NCI-H1694 (cell line): ENCODE measurements at places on chromosomes 11 and 22.

GRCh38 chr11:42800041-42800440, 511.8 kb upstream of the API5 start:
- no peak for DNase-seq

DNA sequence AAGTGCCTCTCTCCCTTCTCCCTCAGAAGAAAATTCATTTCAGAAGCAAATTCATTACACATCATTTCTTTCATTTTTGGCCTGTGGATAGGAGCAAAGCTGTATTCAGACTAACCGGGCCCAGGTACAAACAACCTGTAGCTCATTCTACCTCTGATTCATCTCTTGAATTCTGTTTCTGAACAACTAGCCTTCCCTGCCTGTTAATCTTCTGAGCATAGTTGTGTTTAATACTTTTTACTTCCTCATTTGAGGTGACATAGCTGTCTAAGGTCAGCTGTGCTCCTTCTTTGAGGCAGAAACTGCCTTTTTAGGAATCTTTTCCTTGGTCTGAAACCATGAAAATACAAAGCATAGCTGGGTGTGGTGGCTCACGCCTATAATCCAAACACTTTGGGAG, 12.6 kb upstream of the IL18BP start:
- DNase-seq: no peak

DNA sequence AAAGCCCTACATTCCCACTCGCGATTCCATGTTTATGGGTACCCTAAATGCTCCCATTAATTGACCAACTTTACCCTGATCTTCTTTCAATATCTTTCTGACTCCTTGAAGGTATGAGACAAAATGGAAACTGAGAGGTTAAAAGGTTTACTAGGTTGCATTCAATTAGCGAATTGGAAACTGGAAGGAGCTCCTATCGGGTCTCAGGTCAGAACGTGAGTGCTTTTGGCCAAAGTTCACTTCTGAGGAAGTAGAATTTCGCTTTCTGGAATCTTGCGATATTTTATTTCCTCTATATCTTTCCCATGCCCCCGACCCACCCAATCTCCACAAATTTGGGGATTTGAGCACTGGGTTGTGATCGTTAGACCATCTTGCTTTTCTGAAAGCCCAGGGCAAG, 2.6 kb downstream of the EHF start:
- no peak for DNase-seq

DNA sequence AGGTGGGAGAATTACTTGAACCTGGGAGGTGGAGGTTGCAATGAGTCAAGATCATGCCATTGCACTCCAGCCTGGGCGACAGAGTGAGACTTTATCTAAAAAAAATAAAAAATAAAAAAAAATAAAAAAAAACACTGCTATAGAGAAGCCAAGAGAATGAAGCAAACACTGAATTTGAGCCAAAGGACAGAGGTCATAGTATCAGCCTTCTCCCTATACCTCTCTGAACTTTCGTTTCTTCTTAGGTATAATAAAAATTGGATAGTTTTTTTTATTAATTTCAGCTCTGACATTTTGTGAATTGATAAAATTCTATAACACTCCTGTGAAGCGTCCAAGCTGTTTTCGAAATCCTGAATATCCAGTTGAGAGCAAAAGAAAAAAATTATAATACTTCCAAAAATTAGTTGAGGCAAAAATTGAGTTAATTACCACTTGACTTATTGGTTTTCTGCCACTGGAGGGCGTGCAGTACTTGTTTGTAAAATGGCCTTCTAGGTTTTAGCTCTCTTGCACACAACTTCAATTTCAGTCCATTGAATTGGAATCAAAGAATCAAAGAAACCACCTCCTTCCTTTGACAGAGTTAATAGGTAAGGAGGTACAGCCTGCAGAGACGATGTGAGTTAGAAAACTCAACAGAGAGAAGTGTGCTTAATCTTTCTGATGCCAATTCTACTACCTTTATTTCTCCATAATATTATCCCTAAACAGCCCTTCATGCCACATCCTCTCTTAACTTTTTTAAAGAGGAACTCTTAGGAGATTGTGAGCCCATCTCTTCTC, 143.2 kb downstream of the BBOX1 start:
- peak; percentile 27 for DNase-seq

- DNase-seq: no peak
Observed at GRCh38 chr22:49325531-49326395, 501.9 kb downstream of the BRD1 start.

GRCh38 chr22:20989323-20990138, 7.4 kb downstream of the LZTR1 start:
- DNase-seq: no peak

GRCh38 chr22:23217171-23218052, 37.1 kb downstream of the BCR start:
- DNase-seq: no peak
